ENCODE measurements at places on chromosomes 3 and 15.
A peak's percentile ranks its signal among the peaks of the same experiment; 100 is the strongest.

GRCh38 chr3:46124216-46125177, 83.6 kb downstream of the CCR1 start:
- no peak for DNase-seq

GRCh38 chr15:64642875-64643274, 132.5 kb downstream of the RBPMS2 start:
- no peak for DNase-seq

DNA sequence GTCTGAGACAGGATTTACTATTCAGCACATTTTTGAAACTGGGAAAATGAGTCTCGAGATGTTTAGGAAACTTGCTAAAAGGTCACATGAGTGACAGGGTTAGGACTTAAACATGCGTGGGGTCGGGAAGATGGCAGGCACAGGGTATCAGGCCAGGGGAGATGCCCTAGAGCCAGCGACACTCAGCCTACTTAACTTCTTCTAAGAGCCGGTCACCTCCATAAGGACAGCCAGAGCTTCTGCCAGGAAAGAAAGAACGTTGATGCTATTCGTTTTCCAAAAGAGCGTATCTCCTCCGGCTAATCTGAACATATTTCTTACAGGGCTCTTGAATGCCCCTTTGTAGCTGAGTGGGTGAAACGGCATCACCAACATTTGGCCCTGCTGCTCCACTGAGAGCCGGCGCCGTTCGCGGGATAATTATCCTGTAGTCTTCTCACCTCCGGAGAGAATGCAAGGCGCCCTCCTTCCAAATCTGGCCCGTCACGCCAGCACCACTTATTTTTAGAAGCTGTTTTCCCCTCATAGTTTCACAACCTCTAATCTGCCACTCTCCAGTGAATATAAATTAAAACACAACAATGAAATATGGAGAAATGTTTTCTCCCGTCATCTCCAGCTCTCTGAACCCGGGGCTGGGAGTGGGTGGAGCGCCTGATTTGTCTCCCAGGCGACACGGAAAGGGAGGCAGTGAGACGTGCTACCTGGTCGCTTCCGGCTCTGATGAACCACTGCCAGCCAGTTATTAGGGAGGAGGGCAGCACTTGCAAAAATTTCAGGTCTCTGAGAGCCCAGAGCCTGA, 58.5 kb downstream of the LIPC start:
- no peak for DNase-seq

GRCh38 chr3:155164306-155164705, 84.2 kb downstream of the MME start:
- DNase-seq = no peak

DNA sequence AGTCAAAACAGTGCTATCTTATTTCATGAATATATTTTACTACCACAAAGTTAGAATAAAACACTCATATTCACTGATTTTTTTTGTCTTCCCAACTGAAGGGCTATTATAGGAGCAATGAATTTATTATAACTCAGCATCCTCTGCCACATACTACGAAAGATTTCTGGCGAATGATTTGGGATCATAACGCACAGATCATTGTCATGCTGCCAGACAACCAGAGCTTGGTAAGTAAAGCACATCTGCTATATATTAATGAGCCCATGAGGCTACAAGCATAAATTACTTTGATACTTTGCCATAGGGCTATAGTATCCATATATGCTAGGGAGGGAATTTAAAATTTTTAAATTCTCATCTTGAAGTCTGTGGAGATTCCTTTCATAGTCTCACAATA, 95.9 kb downstream of the FEZF2 start:
- DNase-seq = no peak

DNA sequence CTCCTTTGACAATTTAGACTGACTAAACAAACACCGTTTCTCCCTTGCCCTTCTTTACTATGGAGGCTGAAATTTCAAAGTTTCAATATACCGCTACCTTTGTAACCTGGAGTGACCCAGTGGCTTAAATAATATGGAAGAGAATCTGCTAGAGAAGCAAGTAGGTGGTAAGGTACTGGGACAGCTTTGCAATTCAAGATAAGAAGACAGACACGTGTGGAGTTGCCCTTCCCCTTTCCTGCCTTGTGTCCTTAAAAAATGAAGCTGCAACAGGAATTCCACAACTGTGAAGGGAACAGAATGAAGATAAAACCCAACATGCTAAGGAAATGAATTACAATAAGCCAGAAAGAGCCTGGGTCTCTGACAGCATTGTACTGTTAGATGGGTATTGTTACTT, 26.4 kb downstream of the CBLB start:
- DNase-seq = no peak

GRCh38 chr15:25366058-25366457, 72.8 kb downstream of the UBE3A start:
- DNase-seq = no peak

DNA sequence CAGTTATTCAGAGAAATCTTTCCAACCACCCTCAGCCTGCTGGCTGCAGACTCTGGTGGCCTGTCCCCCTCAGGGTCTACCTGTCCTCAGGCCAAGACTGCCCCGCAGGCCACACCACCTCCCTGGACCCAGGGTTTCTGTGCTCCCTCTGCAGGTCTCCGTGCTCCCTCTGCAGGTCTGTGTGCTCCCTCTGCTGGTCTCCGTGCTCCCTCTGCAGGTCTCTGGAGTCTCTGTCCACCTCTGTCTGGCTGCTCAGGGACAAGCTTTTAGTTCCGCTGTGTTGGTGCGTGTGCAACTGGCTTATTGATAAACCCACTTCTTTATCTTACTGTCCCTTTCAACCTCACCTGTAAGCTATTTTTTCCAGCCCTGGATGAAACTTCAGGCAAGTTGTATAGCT, 30.1 kb downstream of the BDH1 start:
- DNase-seq = no peak

DNA sequence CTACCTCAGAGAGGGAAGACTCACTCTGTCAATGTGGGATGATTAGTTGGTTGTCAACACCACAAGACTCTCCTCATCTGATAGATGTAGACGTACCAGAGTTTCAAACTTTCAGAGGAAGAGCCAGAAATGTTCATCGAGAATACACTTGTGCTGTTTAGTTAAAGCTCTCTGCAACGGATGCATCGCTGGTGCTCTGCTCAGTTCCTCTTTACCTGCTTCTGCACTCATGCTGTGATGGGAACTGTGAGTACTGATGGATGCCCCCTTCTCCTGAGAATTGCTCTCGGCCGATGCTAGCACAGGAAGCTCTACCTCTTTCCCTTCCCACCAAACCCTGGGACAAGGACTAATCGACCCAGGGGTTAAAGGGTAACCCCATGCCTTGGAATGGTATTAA, 51.8 kb upstream of the CCDC54 start:
- DNase-seq = no peak

DNA sequence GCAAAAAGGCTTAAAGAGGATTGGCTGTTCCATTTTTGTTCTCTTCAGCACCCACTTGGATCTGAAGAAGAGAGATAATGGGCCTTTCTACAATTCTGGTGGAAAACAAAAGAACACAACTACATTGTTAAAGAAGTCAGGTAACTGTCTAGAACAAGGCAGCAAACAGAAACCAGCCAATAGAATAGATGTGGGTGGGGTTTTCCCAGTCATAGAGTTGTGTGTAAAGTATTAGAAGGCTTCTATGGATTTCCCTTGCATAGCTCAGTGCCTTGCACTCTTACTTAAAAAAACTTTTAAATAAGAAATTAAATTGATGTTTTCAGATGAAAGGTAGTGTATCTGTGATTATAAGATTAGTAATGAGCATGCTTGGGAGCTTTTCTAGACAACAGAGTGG, 462.7 kb upstream of the ATP11B start:
- DNase-seq = no peak

DNA sequence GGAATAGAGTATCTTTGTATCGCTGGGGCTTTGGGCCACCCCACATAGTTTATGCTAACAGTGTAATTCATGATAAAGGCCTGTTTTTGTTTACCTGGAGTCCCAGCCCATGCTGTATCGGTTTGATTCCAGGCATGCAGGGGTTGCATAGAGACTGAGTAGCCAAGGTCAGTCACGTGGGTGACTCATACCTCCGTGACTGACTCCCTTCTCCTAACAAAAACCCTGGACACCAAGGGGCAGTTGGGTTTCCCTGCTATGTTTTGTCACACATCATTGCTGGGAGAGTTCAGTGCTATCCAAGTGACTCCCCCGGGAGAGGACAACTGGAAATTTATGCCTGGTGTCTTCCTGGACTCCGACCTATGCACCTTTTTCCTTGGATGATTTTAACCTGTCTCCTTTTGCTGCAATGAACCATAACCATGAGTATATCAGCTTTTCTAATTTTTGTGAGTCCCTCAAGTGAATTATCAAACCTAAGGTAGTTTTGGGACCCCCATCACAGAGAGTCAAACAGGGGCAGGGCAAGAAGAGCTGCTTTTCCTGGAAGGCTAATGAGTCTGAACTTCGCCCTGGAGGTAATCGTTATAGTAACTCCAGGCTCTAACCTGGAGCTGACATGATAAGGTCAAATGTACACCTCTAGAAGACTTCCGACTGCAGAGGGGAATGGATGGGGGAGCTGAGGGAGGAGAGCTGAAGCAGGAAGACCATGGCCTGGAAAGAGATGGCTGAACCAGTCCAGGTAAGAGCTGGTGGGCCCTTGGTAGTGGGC, 57.0 kb downstream of the SRGAP3 start:
- DNase-seq = no peak

- DNase-seq = no peak
Observed at GRCh38 chr3:10876661-10877060, 60.6 kb downstream of the SLC6A11 start.

- peak; percentile 34 for DNase-seq
Observed at GRCh38 chr15:70322051-70322668, 224.4 kb upstream of the TLE3 start.

DNA sequence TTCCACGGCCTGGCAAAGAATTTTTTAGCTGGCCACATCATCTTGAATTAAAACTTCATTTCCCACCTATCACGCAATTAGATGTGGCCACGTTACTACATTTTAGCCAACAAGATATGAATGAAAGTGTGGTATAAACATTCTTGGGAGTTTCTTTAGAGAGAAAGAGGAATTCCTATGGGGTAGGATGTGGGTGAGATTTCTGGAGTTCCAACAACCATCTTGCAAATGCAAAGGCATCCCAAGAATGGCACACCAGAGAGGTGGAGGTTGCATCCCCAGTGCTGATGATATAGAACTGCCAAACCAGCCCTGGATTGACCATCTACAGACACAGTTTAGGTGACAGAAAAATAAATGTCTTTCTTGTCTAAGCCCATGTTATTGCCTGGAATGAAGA, 66.3 kb upstream of the AKAP13 start:
- no peak for DNase-seq

DNA sequence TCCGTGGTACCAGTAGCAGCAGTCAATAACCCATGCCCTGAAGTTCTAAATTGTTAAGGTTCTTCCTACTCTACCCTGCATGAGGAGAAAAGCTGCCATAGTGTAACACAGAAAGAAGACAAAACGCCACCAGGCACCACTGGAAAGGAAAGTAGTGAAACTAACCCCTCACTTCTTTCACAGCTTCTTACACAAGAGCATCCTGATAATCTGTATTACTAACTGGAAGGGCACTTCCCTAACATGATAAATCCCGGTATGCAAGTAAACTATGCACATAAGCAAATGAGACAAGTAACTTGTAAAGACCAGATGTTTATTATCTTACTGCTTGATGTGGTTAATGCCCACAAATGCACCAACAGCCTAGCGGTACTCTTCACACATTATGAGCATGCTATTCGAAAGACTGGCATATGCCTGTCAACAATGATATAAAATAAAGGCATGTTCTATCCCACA, 141.3 kb downstream of the ADAM10 start:
- no peak for DNase-seq

- no peak for DNase-seq
Observed at GRCh38 chr3:112635674-112636073, 5.3 kb downstream of the CCDC80 start.

- no peak for DNase-seq
Observed at GRCh38 chr3:14620512-14620911, 31.1 kb upstream of the CCDC174 start.

GRCh38 chr3:9779075-9779593, 9.4 kb upstream of the CAMK1 start:
- DNase-seq = no peak

DNA sequence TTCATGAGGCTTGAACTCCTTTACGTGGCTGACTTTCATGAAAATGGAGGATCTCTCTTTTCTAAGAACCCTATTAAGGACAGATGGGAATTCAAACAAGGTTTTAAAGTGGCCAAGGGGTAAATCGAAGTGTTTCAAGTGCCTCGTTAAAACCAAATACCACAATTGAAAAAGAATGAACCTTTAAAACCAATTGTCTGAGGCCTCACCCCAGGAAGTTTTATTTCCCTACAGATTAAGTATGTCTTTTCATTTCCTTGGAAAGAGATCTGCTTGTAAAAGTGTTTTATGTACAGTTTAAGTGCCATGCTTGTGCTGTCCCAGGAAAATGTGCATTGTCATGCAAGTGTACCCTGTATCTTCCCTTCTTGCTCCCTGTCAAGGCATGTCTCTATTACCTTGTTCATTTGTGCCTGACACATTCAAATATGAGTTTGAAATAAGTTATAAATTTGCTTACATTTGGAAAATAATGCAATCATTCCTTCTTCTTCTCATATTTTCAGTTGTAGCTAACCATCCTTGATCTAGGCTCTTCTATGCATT, 138.7 kb downstream of the ZPLD1 start:
- no peak for DNase-seq

GRCh38 chr3:11718637-11719405, 75.1 kb upstream of the VGLL4 start:
- no peak for DNase-seq

GRCh38 chr3:76961284-76961683, 78.6 kb upstream of the ROBO2 start:
- DNase-seq = no peak

GRCh38 chr15:48647962-48648361, 2.5 kb upstream of the FBN1 start:
- DNase-seq = no peak

DNA sequence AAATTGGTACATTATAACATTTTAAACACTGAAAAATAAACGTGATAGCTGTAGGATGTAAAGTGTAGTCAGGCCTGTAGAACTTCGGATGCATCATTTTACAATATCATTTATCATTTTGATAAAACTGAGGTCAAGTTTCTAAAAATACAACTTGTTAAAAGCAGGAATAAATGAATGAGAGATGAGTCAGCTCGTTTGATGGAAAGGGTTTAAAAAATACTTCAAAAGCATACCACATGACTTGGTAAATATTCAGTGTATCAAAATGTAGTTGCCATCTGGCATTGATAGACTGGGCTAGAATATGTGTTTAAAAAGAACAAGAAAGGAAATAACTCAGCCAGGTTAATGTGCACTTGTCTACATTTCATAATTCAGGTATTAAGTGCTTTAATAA, 357.0 kb downstream of the TIGIT start:
- DNase-seq = no peak

GRCh38 chr3:194685065-194685717, 492 bp upstream of the FAM43A start:
- DNase-seq = no peak

DNA sequence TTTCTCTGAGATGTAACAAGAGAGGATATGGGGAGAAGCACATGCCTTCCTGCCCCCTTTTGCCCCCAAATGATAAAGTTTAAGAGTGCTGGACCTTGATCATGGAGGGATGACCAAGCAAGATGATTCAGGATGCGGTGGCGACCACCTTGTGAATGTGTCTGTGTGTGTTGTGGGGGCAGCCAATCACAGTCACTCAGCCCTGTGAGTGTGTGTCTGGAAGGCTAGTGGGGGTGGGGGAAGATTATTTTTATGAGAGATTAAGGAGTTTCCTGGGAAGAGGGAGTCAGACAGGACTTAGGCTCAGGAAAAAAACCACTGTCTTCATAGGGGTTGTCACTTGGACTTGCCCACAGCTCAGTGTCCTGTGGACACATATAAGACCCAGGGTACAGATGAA, 57.8 kb upstream of the KY start:
- no peak for DNase-seq

- DNase-seq = no peak
Observed at GRCh38 chr3:25618028-25618427, 46.7 kb downstream of the TOP2B start.
